ENCODE measurements at places on chromosomes 12 and 14. TPM values are rescaled to one million over a fixed set of nuclear protein-coding genes. Genes with fewer than 3 reads are reported as not detected.

- H3K27me3 ChIP-seq = no peaks in the 10 kb centered on the region
- H3K27ac ChIP-seq = no peak overlapping the region
- peaks cover 30% of the 10 kb centered on the region for H3K36me3 ChIP-seq
Measured at GRCh38 chr14:59328454-59328853, 136.7 kb downstream of the GPR135 start.

DNA sequence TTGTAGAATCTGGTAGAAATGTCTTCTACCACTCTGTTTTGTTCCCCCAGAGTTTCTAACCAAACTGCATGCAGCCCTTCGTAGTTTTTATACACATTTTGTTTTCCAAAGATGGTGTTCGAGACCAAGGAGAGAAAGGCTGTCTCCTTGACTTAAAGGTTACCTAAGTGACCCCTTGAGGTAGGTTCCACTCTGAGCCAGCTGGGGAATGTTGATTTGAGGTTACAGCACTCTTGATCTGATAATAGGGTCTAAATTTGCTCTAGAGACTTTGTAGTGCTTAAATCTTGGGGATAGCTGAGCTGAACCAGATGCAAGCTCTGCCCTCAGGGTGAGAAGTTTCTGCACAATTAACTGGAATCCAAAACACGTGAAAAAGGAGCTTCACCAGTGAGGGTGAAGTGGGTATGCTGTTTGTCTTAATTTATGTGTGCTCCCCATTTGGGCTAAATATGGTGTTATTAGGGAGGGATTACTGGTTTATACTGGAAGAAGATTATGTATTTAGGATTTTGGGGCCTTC lies 3.1 kb downstream of the TMBIM6 start:
- no peak for DNase-seq
- peak overlapping the region; percentile 73 for H3K27ac ChIP-seq
- peak overlapping the region; percentile 41 for H3K4me3 ChIP-seq

- no peak overlapping the region for H3K27ac ChIP-seq
- H3K4me1 ChIP-seq = no peaks in the 10 kb centered on the region
- H3K4me3 ChIP-seq = no peak overlapping the region
- no peaks in the 10 kb centered on the region for H3K36me3 ChIP-seq
- DNase-seq = peak; percentile 36
- no peaks in the 10 kb centered on the region for H3K27me3 ChIP-seq
Measured at GRCh38 chr12:97960741-97961608, 498.4 kb downstream of the RMST start.

- no peak overlapping the region for H3K27ac ChIP-seq
- H3K4me1 ChIP-seq = peaks cover 5% of the 10 kb centered on the region
- no peak overlapping the region for H3K4me3 ChIP-seq
- DNase-seq = no peak
- H3K36me3 ChIP-seq = peaks cover 82% of the 10 kb centered on the region
- H3K27me3 ChIP-seq = no peaks in the 10 kb centered on the region
Measured at GRCh38 chr12:121430833-121431415, 31.0 kb downstream of the RNF34 start.

DNA sequence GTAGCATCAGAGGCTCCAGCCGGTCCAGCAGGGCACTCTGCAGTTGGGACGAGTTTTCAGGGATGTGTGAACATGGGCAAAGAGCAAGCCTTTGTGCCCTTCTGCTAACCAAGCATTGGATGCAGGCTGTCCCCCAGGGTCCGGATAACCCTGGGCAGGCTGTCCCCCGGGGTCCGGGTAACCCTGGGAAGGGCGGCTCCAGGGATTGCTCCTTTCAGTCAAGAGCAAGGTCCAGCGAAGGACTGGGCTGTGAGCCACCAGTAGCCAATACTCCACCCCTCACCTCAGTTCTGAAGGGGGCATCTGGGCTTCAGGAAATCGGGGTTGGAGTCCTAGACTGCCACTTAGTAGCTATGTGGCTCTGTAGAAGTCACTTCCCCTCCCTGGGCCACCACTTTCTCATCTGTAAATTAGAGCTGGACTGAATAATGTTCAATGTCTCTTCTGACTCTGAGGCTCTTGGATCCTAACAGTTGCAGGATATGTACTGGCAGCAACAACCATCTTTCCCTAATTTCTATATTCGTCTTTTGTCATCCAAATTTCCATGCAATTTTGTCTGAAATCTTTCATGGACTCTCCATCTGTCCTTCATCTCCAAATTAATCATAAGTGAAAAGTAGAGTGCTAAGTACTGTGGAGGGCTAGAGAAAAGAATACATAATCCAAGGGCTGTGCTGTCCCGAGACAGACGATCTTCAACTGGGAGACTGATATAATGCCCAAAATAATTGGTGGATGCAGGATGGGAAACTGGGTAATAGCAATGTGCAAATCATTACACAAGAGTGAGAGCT lies 137.4 kb upstream of the NTF3 start:
- no peak for DNase-seq
- no peaks in the 10 kb centered on the region for H3K27me3 ChIP-seq
- H3K27ac ChIP-seq = no peak overlapping the region

Gene NEUROD4
- not detected for total RNA-seq

All from activated CD8-positive, alpha-beta T cell treated with anti-CD3 and anti-CD28 coated beads, Interleukin-2, amount 10 ng/mL, durations not matched to agents 7 days and 5 days (primary cell).